ENCODE measurements at places on chromosomes 1 and 21. TPM values are rescaled to one million over a fixed set of nuclear protein-coding genes. Genes with fewer than 3 reads are reported as not detected.

Gene GLMP
- total RNA-seq = 27.8 TPM

Gene BSND
- 0.09 TPM for total RNA-seq

Gene OMA1
- total RNA-seq = 29.0 TPM

Gene ATP1A2
- total RNA-seq = 1.1 TPM

Gene SPAG17
- total RNA-seq = not detected

Gene BRDT
- total RNA-seq = not detected

Gene SETDB1
- 45.6 TPM for total RNA-seq
